Sciatic nerve (tissue), 2 donors: ENCODE measurements at places on chromosomes 11 and 22. TPM values are rescaled to one million over a fixed set of nuclear protein-coding genes. Genes with fewer than 3 reads are reported as not detected.

DNA sequence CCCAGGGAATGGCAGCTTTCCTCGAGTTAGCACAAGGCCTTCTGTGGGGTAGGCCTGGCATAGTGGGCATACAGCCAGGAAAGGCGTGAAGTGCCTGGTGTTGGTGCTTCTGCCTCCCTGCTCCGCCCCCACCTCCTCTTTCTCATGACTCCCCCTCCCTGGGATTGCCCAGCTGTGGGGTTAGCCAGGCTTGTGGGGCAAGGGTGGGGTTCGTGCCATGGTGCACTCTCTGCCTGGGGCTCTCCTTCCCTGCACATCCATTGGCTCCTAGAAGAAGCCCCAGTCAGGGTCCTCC, 236.8 kb upstream of the NCAM1 start:
- no peak for DNase-seq

DNA sequence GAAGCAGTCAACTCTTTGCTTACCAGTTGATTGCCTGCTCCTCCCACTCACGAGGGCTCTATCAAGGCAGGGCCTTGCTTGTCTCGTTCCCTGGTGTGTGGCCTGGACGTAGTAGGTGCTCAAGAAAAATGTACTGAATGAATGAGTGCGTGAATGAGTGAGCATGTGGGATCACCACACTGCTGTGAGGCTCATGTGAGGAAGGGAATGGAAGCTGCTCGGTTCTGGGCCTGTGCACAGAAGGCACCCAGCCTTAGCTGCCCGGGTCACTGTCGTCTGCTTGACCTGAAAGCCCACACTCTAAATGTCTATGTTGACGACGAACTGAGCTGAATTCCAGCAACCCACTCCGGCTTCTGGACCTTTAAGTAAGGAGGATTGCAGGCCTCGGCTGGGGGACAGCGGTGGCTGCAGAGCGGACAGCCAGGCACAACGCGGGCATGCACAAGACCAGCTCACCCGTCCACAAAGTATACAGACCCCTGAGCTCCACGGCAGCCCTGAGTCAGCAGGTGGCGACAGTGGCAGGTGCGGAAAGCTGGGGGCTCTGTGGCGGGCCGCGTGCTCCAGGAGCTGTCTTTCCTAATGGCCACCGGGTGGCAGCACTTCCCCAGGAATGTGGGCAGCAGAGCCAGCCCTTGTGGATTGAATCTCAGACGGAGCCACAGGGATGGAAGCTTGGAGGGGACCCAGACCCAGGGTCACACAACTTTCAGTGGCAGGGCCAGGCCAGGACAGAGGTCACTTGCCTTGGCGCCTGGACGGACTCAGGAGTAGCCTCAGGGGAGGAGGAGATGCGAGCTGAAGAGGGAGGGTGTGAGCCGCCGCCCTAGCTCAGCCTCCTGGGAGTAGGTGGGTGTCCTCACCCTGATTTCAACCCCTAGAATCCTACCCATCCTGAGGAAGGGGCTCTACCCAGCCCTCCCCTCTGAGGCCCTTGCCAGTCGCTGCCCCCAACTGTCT, 5.0 kb upstream of the PICK1 start:
- DNase-seq = peak; percentile 90

DNA sequence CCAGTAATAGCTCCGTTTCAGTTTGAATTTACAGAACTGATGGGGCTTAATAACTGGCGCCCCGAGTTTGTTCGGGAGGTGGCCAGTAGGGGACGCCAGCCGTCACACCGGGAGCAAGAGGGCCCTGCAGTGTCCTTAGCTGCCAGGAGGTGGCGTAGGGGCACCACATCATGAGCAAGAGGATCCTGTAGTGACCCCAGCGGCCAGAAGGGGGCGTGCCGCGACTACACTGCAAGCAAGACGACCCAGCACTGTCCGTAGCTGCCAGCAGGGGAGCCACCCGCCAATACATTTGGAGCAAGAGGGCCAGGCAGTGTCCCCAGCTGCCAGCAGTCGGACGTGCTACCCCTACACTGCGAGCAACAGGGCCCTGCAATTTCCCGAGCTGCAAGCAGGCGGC, 663.7 kb upstream of the B3GAT1 start:
- DNase-seq = peak; percentile 79

- DNase-seq = no peak
Measured at GRCh38 chr11:16738947-16739815, 734 bp downstream of the C11orf58 start.

DNA sequence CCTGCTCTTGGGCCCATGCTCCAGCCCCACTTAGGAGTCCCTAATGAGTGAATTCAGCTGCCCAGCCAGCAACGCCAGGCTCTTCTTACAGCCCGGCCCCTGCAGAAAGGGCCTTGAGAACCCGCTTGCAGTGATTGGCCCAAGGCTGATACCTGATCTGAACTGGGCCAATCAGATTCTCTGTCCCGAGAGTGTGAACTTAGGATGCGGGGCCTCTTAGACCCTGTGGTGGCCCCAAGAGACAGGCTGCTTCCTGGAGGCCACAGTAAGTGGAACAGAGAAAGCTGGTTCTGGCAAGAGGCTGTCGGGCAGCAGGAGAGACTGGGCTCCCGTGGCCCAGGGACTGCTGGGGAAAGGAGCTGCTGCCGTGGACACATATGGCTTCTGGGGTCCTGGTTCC, 11.5 kb downstream of the VSTM5 start:
- no peak for DNase-seq

The BTG4 gene
- not detected for total RNA-seq
